Stimulated activated CD4-positive, alpha-beta T cell treated with anti-CD3 and anti-CD28 coated beads, Interleukin-1b, Interleukin-23, amount 100 ng/mL, for 24 hours (primary cell): ENCODE measurements at places on chromosomes 5 and 9.

DNA sequence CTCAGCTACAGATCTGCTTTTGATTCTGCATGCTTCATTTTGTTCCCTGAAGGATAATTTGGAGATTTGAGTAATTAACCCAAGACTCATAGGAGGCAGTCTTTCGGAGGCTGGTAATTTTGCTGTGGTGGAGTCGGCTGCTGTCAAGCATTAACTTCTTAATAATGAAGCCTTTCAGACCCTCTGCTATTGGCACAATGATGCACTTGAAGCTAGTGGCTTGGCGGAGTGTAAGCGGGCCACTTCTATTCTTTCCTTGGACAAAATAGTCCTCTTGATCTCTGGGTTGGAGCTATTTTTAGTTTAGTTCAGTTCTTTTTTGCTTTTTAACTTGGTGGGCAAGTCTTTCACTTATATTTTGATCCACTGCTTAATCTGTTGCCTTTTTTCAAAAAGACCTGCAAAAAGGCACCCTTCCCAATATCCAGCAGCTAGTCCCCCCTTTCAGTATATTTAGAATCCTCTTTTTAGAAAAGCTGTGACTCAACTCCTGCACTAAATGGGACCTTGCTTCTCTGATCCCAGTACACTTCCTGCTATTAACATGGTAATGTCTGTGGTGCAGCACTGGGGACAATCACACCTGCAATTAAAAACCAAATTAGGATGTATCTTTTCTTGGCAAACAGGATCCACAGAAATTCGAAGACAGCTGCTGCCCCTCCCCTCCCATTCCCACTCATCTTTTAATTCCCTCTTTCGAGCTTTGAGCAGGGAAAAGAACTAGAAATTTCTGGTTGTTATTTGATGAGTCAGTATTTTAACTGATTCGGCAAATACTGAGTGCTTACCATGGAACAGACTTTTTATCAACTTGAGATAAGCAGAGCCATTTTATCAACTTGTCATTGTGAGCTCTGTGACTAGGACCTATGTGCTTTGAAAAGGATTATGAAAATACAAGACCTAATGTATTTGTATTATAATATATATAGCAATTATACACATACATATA is 169.4 kb upstream of the ANKRD55 start:
- DNase-seq = no peak

- DNase-seq = no peak
Measured at GRCh38 chr9:71326360-71326759, 204.9 kb upstream of the TRPM3 start.

DNA sequence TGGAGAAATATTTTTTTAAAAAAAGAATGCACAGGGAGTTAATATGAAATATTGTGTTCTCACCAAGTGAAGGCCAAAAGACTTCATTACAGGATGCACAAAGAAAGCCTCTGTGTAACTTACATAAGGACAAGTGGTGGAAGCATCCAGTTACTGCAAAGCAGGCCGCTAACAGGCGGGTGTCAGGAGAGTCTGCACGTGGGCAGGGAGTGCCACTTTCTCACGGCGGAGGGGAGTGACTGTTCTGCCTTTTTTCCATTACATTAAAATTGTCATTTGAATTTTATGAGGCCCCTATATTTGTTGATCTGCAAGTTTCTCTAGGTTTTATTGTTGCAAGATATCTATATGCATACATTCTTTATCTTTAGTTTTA is 28.1 kb upstream of the SPATA31E1 start:
- DNase-seq = no peak

DNA sequence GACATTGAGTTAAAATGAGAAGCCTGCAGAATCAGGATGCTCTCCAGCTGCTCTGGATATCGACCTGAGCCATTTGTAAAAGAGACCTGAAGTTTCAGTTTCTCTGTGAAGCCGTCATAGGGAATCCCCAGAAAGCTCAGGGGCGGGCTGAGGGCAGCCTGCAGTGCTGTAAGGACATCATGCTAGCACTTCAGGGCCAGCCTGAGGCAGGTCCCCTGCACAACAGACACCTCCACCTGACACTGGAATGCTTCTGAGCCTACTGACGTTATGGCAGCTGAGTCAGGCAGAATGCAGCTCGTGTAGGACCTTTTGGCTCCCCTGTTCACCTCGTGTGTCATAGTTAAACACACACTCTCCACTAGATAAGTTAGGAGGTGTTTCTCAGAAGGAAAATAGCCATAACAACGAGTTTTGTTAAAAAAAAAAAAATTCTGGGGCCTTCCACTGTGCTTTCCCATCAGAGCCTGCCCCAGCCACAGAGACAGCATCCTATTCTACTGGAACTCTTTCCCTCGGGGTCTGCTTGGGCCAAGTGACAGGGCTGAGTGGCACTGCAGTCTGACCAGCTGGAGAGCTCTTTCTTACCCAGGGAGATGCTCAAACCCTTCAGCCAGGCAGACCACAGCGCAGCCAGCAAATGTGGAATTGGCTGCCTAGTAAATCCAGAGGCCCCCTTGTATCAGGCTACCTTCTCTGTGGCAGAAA is 354.9 kb downstream of the DIRAS2 start:
- no peak for DNase-seq

- no peak for DNase-seq
Measured at GRCh38 chr5:15858326-15858725, 321.3 kb downstream of the MARCHF11 start.

- DNase-seq = no peak
Measured at GRCh38 chr5:94505327-94506068, 112.9 kb downstream of the KIAA0825 start.

DNA sequence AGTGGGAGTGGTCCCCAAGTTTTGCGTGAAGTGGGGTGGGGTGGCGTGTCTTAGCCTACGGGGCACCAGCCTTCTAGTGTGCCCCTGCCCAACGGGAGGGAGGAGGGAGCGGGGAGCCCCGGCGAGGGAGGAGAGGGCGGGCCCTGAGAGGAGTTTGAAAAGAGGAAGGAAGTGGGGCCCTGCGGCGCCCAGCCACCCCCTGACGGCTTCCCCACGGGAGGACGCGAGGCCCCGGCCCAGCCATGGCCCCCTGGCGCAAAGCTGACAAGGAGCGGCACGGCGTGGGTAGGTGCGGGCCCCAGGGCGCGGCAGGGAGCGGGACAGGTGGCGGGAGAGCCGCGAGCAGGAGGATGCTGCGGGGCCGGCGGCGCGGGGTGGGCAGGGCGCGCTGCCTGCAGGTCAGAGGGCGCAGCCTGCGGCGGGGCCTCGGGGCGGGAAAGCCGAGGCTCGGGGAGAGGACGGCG is at the start of gene DOCK2:
Gene DOCK2 (plus strand): TSS at position 191 of the 464 bp plus-strand sequence. CDS start 52 bp downstream, at position 243.
- DNase-seq = peak; percentile 71

DNA sequence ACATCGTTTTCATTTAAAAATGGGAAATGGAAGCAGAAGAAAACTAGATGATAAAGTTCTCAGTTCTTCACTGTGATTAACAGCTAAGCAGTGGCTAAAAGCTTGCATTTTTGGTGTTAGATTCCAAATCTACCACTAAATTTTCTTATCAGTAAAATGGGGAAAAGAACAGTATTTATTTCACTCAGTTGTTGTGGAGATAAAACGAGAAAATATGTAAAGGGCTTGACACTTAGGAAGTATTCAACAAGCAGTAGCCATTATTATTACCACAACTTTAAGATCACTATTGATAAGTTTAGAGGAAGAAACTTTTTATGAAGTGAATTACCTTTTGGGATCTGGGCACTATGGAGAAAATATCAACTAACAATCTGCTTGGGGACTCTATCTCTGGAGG is 4.5 kb downstream of the STOM start:
- no peak for DNase-seq

DNA sequence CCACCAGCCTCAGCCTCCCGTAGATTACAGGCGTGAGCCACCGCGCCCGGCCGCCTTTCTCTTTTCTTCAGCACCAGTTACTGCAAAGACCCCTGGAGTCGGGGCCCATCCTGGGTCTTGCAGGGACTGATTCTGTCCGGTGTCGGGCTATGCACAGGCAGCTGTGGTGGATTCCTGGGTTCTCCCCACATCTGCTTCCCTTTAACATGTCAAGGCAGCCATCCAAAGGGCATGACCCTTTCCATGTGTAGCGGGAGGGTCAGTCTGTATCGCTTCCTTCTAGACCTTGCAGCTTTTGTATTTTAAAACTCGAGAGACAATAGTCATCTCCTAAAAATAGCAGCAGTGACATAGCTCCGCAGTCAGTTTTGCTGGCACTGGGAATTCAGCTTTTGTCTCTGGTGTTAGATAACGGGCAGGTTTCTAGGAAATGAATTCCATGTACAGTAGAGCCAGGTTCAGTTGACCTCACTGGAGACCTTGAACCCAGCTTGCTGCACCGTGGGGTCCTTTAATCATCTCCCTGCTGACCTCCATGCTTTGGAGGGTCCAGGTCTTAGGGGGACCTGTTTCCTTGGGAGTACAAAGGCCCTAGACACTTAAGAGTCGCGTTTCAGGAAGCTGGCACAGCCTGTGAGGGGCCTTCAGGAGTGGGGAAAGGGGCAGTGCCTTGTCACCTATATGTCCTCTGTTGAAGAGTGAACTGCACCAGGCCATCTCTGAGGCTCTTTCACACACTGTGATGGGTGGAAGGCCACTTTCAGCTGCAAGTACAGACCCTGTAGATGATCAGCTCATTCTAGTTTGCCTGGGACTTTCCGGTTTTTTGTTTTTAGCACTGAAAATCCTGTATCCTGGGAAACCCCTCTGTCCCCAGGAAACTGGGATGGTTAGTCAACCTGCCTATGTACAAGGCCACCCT is 13.8 kb downstream of the ANKRD33B start:
- no peak for DNase-seq

GRCh38 chr9:447230-448025 is 232.8 kb downstream of the DOCK8 start:
- peak; percentile 36 for DNase-seq

GRCh38 chr5:124780011-124780410 is 33.6 kb upstream of the ZNF608 start:
- no peak for DNase-seq

GRCh38 chr9:16825331-16825725 is 45.1 kb downstream of the BNC2 start:
- DNase-seq = no peak

DNA sequence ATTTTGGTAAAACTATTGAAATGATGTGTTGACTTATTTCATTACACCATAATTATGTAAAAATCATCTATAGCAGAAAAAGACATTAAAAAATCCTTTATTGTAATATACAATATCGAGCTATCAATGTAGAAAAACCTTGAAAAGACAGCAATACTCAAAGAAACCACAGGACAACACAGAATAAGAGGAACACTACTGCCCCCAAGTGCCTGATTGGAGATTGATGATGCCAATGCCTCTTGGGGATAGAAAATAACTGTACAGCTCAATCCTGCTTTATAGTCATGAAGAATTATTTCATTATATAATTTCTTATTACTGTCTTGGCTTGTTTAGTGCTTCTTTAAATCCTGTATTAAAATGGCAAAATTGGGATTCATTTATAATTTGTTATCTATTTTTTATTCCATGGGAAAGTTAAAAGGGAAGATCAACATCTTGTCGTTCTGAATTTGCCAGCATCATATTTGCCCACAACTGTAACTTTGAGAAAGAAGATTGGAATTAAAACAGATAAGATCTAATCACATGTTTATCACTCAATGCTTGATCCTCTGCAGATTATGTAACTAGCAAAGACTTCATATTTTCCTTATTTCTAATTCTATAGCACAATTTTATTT is 337.5 kb downstream of the CDH9 start:
- no peak for DNase-seq

DNA sequence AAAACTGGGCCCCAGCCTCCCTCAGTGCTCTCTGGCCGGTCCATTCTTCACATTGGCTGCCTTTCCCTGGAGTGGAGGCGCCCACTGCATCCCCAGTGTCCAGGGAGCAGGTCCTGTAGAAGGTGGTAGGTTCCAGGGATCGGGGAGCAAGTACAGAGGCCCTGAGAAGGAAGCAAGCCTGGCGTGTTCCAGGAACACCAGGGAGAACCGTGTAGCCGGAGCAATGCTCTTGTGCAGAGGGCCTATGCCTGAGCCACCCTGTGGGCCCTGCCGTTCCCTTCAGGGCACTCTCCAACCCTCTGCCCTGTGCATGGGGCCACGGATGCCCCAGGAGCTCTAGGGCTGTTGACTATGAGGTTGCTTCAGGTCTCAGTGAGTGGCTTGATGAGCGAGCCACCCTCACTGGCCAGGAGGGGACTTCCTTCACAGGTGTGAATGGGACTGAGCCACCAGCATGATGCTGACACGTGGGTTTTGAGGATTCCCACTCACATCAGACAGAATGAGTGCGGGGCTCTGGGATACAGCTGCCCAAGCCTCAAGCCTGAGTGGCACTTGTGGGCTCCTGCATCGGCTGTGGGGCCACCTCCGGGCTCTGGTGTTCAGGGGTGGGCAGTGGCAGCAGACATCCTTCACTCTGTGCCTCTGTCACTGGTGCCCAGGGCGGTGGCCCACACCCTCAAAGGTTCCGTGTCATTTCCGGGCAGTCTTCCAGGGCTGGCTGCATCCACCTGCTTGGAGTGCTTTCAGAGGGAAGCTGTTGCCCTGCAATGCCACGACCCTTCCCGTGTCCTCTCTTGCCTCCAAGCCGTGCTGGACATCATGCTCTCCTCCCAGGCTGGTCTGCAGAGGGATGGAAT is 54.4 kb downstream of the ADAMTS2 start:
- no peak for DNase-seq

GRCh38 chr9:107886826-107887225 is 397.3 kb upstream of the KLF4 start:
- DNase-seq = no peak

- no peak for DNase-seq
Measured at GRCh38 chr9:114374936-114375335, 12.8 kb downstream of the AKNA start.

- no peak for DNase-seq
Measured at GRCh38 chr9:90838098-90838497, 36.5 kb downstream of the SYK start.

GRCh38 chr9:125644819-125645507 is 62.0 kb downstream of the MAPKAP1 start:
- DNase-seq = no peak

DNA sequence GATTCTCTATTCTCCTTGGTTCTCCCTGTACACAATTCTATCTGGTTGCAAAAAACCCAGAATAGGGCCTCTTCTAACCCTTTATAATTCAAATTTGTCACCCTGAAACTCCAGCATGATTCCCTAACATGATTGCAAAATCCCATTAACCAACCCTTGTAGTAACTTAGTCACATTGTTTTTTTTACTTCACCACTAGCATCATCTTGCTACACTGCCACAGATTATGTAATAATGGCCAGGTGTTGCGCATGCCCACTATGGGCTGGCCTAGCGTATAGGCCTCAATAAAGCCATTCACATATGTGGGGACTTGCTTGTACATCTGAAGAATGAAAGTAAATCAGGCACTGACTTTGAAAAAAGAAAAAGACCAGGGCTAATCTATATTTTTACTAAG is 25.7 kb downstream of the FAM170A start:
- DNase-seq = no peak

- no peak for DNase-seq
Measured at GRCh38 chr5:158877706-158878105, 222.0 kb downstream of the EBF1 start.

- no peak for DNase-seq
Measured at GRCh38 chr5:84874196-84874595, 489.5 kb upstream of the EDIL3 start.

DNA sequence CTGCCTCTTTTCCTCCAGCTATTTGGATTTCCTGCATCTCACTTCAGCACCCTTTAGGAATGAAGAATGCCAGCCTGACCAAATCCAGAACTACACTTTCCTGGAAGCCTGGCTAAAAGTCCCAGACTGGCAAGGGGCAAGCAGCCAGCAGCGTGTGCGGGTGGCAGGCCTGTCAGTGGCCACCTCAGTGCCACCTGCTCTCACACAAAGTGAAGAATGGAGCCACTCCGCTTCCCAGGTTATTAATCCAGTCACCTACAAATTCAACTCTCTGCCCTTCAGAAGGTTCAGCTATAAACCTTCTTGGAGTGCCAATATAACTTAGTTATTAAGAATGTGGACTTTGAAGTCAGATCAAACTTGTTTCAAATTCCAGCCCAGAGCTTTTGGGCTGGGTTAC is 6.7 kb upstream of the ALDOB start:
- no peak for DNase-seq
